Stimulated activated CD8-positive, alpha-beta memory T cell treated with anti-CD3 and anti-CD28 coated beads, Interleukin-2, amount 100 ng/mL, for 1 hour (primary cell): ENCODE measurements at places on chromosomes 2 and 18.

DNA sequence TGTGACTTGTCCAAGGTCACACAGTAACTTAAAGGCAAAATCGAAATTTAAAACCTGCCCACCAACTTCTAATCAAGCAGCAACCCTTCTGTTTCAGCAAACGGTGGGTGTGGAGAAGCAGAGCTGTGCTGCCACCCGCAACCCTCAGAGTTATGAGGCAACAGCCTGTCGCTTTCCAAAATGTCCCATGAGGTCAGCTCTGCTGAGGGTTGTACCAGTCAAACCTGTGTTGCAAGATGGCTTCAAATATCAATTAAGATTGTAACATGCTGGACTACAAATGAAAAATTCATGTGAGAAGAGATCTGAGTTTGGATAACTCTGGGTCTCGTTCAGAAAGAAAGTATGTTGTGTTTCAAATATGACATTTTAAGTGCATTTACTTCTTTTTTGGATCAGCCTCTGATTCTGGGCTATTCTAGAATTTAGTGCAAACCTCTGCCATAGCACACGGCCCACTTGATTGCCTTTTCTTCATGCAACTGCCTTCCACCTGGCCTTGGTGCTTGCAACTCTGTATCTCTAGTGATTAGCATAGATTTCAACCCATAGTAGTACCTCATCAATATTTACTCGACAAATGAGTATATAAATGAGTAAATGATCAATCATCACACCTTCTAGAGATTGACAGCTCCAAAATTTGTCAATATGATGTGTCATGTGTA is 69.3 kb downstream of the TIMM21 start:
- DNase-seq, result no peak

DNA sequence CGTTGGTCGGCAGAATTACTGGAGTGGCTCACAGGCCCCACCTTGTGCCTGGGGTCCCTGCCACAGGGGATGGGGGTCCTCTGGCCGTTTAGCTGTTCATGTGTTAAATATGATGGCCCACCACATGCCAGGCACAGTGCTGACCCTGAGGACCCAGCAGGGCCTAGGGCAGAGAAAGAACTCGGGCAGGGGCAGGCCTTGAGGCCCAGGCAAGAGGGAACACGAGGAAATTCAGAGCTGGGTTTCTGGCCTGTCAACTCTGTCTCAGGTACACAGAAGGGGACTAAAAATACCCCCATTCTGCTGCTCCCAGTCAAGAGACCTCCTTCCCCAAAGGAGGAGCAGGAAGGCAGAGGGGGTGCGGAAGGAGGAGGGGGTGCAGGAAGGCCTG is 66.2 kb downstream of the DNMT3A start:
- DNase-seq, result no peak

DNA sequence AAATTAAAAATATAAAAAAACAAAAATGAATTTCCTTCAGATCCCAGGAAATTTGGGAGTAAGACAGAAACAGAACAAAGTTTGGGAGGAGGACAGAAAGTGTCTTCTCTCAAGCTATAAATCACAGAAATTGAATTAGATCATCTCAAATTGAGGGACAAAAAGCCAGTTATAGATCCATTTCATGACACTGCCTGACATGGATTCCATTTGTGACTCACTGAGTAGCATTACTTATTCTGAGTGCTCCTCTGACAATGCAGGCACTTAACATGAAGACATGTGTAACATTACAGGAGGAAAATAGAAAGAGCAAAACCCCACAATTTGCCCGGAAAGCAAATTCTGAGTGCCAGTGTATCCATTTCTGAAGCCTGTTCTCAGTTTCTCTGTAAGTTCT is 63.9 kb upstream of the CREB1 start:
- no peak for DNase-seq

DNA sequence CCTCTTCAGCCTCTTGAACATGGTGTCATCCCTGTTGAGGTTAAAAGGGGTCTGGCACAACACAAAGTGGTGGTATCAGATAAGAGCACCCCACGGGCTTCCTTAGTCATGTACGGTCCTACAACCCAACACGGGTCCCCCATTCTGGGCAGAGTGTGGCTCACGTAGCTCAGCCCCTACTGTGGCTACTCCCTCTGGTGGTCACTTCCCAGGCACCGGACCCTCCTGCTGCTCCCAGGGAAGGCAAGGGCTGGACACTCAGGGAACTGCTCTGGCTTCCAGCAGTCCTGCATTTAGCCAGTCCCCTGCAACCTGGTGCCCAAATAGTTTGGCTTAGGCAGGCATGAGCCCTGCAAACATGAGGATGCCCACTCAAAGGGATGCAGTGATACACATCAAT is 58.6 kb downstream of the GALNT14 start:
- DNase-seq, result no peak

- DNase-seq, result no peak
Observed at GRCh38 chr2:33552758-33553461, 46.2 kb downstream of the FAM98A start.

DNA sequence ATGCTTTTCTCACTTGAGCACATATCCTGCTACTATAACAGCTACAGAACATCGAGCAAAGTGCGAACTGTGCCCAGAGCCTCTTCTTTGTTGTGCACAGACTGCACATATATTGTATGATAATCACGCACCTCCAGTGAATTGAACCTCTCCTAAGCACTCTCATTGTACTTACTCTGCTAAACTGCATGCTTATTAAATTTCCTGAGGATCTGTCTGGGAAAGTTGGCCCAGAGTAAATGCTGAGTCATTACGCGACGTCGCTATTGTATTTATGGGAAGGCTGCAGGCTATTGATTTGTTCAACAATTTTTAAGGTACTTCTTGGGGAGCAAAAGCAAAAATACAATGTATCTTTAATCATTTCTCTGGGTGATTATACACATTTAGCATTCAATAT is 399.6 kb upstream of the DSEL start:
- DNase-seq, result no peak

DNA sequence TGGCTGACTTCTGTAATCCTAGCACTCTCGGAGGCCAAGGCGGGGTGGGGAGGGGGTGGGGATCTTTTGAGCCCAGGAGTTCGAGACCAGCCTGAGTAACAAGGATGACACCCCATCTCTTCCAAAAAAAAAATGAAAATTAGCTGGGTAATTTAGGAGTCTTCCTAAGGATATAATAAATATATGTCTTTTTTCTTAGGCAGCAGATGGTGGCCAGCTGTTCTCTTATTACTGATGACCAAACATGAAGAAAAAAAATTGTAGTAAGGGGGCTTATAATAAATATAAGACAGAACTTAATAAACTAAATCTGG is 4.2 kb upstream of the IMPA2 start:
- no peak for DNase-seq

GRCh38 chr18:33536904-33537303 is 41.1 kb upstream of the ASXL3 start:
- DNase-seq, result no peak

- no peak for DNase-seq
Observed at GRCh38 chr2:33378556-33379210, 97.8 kb upstream of the RASGRP3 start.

DNA sequence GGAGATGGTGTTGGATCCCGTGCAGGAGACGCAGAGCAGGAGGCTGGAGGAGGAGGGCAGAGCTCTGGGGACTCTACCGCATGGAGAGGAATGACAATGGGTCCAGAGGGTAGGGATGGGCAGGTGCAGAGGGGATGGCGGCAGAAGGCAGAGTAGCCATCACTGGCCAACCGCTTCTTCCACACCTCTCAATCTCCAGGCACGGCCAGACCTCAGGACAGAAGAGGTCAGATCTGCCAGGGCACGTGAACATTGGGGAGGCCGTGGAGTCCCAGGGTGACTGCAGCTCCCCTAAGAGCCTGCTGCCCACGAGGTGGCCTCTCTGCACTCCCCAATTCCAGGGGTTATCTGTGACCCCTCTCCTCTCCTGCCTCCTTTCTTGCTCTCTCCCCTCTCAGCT is 162.7 kb upstream of the HDAC4 start:
- no peak for DNase-seq

GRCh38 chr2:143586119-143586518 is 456.9 kb downstream of the ARHGAP15 start:
- DNase-seq, result no peak

DNA sequence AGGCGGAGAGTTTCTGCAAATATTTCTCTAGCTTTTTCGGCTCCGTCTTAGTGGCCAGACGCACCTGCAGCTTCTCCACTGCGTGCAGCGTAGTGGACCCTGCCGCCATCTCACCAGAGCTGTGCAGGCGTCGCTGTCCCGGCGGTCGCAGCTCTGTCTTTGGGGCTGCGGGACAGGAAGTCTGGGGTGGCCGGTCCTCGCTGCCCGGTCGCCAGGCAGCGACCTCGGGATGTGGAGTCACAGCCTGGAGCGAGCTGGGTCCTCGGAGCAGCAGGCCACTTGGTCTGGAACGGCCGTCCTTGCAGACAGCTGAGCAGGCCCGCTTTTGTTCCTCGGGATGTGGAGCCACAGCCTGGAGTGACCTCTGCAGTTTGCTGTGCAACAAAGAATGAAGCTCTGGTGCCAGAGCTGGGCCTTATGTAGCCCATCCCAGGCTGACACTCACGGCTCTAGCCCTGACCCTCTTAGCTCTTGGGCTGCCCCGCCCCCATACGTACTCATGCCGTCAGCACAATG is at the start of gene ELOA2:
TSS of gene ELOA2 (minus strand) at position 466 of the 516 bp plus-strand sequence. CDS start at position 109, 357 bp downstream.
- no peak for DNase-seq

DNA sequence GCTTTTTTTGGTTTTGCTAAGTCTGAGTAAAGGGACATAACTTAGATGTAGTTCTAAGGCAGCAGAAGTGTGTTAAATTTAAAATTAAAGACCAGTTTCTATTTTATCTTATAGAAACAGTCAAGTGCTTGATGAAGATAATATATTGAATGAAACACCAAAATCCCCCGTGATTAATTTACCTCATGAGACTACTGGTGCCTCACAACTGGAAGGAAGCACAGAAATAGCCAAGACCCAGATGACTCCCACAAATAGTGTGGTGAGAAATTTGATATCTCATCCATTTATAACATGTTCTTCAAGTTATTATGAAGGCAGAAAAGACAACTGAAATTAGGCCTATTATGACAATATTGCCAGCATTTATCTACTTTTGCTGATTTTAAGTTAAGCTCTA is 45.6 kb downstream of the APLF start:
- no peak for DNase-seq

GRCh38 chr2:83196225-83196624 is 1262.9 kb downstream of the SUCLG1 start:
- DNase-seq, result no peak

DNA sequence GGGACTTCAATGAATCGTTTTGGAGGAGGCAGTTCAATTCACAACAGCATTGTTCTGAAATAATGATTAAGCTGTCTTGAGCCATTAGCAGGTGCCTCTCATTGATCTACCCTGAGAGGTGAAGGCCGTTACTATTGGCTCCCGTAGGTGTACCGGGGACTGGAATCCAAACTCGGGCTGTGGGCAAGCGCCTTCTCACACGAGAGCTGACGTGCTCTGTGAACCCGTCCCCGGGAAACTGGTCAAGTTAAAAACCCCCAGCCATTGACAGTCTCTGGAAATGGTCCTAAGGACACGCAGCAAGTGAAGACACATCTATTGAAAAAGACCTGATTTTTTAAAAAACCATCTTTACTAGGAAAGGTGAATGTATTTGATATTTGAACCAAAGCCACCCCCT is 8.1 kb upstream of the NFATC1 start:
- no peak for DNase-seq

GRCh38 chr2:110863726-110864125 is 131.4 kb downstream of the ACOXL start:
- DNase-seq, result no peak

GRCh38 chr18:31990823-31991222 is 27.8 kb upstream of the RNF125 start:
- no peak for DNase-seq

DNA sequence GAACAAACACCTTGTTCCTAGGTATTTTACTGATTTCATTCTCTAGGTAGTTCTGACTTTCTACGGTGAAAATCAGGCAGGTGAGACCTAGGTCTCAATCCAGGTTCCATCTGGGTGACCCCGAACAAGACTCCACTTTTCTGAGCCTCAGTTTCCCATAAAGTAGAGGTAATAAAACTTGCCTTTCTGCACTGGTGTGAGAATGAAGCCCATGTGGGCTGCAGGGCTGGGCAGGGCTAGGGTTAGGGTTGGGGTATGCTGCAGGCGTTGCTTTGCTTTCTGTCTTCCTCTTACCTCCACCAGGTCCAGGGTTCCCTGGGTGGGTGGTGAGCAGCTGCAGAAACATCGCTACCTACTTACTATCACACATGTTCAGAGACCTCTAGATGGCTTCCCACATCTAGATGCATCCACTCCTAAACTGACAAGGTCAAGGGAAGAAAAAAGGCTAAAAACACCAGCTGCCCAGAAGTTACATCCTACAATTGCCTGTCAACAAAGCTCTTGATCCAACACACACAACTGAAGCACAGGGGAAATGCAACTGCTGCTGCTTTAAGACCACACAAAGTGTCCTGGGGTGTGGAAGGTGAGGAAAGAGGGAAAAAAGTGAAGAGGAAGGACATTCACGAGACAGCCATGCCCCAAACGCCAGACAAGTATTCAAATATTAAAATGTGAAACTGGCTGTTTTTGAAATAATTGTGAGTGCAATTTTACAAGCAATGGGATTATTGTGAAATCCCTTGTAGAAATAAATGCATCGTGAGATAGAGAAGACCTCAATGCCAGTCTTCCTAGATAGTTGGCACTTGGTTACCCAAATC is 23.5 kb downstream of the MBP start:
- DNase-seq, result no peak

DNA sequence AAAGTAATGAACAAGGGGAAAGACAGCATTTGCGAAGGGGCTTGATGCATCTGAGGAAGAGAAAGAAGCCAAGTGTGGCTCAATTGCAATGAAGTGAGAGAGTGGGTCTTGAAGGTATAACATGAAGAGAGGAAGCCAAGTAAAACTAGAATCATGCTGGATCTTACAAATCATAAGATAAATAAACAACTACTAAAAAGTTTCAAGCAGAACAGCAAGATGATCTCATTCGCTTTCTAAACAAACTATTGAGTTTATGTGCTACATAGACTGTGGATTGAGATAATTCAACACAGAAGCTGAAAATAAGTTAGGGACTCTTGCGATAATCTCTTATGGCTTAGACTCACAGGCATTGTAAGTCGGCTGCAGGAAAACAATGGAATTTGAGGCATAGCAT is 1310.5 kb upstream of the NRXN1 start:
- DNase-seq, result no peak

- no peak for DNase-seq
Observed at GRCh38 chr2:33029926-33030325, 83.2 kb downstream of the LTBP1 start.

- DNase-seq, result no peak
Observed at GRCh38 chr18:26051843-26052242, 38.6 kb downstream of the SS18 start.

DNA sequence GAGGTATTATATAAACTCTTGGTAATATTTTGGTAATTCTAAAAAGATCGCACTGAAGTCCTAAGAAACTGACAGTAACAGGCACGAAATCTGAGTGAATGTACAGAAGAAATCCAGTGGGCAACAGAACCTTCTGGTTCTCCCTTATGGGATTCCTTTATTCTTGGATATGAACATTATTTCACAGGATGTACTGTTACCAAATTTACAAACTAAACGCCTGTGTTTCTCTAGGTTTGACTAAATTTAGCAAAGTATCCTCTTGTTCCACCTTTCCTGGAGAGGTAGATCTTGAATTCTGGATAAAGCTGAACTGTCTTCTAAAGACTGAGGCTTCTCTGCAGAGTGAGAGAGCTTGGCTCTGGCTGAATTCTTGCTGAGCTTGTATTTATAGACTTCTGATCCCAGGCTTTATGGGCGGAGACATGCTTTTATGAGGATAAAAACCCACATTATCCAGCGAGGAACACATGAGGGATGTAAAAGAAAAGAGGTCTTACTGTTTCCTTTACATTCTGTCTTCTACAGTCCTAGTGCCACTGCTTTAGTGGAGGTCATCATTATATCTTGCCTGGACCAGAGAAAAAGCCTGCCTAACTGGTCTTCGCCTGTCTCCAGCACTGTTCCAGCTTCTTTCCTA is 220.8 kb downstream of the CDH2 start:
- no peak for DNase-seq
